ENCODE measurements at places on chromosomes 4 and X. TPM values are rescaled to one million over a fixed set of nuclear protein-coding genes. Genes with fewer than 3 reads are reported as not detected.

DNA sequence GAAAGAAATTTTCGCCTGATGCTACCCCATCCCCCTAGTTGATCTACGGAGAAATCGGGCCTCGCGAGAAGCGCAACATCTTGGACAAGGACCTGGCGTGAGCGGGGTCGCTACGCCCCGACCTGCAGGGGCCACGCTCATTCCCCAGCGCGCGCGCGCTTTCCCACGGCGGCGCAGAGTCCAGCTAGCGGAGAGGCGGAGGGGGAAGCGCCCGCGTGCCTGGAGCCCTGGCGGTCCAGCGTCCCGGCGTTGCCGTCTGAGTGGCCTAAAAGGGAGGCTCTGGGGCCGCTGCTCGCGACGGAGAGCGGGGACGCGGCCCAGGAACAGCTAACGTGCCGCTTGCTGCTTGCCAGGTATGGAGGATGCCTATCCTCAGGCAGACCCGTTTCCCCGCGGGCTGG lies 6.0 kb upstream of the SOX3 start:
- H3K36me3 ChIP-seq = no peaks in the 10 kb centered on the region
- no peaks in the 10 kb centered on the region for H3K4me1 ChIP-seq
- no peak overlapping the region for H3K4me3 ChIP-seq
- H3K27me3 ChIP-seq = no peaks in the 10 kb centered on the region
- no peak overlapping the region for H3K27ac ChIP-seq

GRCh38 chr4:15390494-15390893 lies 37.3 kb upstream of the C1QTNF7 start:
- H3K36me3 ChIP-seq = no peaks in the 10 kb centered on the region
- no peaks in the 10 kb centered on the region for H3K4me1 ChIP-seq
- H3K4me3 ChIP-seq = no peak overlapping the region
- no peak overlapping the region for H3K27ac ChIP-seq
- no peaks in the 10 kb centered on the region for H3K27me3 ChIP-seq

Gene C4orf17
- not detected for total RNA-seq

GRCh38 chr4:183201331-183201730 lies 102.3 kb downstream of the WWC2 start:
- DNase-seq = no peak
- H3K27ac ChIP-seq = no peak overlapping the region
- H3K4me3 ChIP-seq = no peak overlapping the region
- 0 out of 2 replicates have a peak, but pooled peaks cover 4% of the 10 kb centered on the region for H3K4me1 ChIP-seq
- H3K27me3 ChIP-seq = no peaks in the 10 kb centered on the region

Gene CXCR3
- not detected for total RNA-seq

Gene RPS6KA6
- total RNA-seq = 5.9 TPM

Gene TIGD4
- not detected for total RNA-seq

- DNase-seq = no peak
- no peak overlapping the region for H3K4me3 ChIP-seq
- no peak overlapping the region for H3K27ac ChIP-seq
Observed at GRCh38 chrX:107467271-107467670, 17.8 kb downstream of the FRMPD3 start.

- H3K27me3 ChIP-seq = no peaks in the 10 kb centered on the region
- no peak overlapping the region for H3K27ac ChIP-seq
- DNase-seq = no peak
- no peaks in the 10 kb centered on the region for H3K4me1 ChIP-seq
- no peak overlapping the region for H3K4me3 ChIP-seq
Observed at GRCh38 chr4:6548882-6549230, 26.1 kb upstream of the MAN2B2 start.

DNA sequence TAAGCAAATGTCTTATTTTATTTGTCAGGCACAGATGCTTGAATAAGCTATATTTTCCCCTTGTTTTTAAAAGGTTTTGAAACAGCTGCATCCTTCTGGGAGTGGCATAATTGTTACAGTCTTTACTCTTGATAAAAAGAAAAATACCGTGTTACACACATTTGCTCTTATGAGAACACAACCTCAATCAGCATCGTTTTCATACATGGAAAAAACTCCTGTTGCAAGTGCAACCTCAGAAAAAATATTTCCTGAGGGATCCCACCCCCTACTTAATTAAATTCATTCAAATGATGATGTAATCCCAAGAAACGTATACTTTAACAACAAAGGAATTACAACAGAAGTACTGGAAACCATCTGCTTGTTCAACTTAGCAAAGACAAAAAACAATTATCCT lies 58.6 kb downstream of the SMAD1 start:
- H3K4me1 ChIP-seq = no peaks in the 10 kb centered on the region
- no peaks in the 10 kb centered on the region for H3K27me3 ChIP-seq
- no peak overlapping the region for H3K27ac ChIP-seq
- H3K4me3 ChIP-seq = no peak overlapping the region
- no peaks in the 10 kb centered on the region for H3K36me3 ChIP-seq

Gene JADE3
- total RNA-seq = 5.0 TPM

DNA sequence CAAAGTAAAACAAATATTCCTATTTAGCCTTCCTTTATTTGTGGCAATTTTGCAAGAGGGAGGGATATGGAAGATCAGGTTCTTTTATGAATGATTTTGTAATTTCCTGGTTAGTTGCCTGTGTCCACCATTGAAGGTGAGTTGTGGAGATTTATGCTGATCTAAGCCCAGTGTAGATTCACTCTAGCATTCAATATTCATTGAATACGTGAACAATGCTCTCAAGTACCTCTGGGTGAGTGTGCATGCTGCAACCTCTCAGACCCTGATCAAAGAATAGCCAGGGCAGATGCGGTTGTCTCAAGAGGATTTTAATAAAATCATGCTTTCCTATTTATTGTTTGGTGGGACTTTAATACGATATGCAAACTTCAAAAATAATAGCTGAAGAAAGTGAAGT lies 628.4 kb downstream of the SPRY1 start:
- no peak overlapping the region for H3K27ac ChIP-seq
- peaks cover 5% of the 10 kb centered on the region for H3K4me1 ChIP-seq
- no peak overlapping the region for H3K4me3 ChIP-seq
- no peaks in the 10 kb centered on the region for H3K27me3 ChIP-seq
- H3K36me3 ChIP-seq = no peaks in the 10 kb centered on the region

- H3K4me3 ChIP-seq = no peak overlapping the region
- no peaks in the 10 kb centered on the region for H3K27me3 ChIP-seq
- H3K36me3 ChIP-seq = 0 out of 2 replicates have a peak, but pooled peaks cover 3% of the 10 kb centered on the region
- no peak overlapping the region for H3K27ac ChIP-seq
Observed at GRCh38 chr4:88382621-88383020, 4.0 kb downstream of the HERC6 start.

Gene ARHGEF38
- total RNA-seq = not detected

Gene USO1
- 78.3 TPM for total RNA-seq

GRCh38 chr4:71570492-71570891 lies 213.4 kb downstream of the GC start:
- H3K4me3 ChIP-seq = no peak overlapping the region
- H3K27ac ChIP-seq = no peak overlapping the region
- no peaks in the 10 kb centered on the region for H3K27me3 ChIP-seq
- DNase-seq = no peak
- H3K4me1 ChIP-seq = no peaks in the 10 kb centered on the region

DNA sequence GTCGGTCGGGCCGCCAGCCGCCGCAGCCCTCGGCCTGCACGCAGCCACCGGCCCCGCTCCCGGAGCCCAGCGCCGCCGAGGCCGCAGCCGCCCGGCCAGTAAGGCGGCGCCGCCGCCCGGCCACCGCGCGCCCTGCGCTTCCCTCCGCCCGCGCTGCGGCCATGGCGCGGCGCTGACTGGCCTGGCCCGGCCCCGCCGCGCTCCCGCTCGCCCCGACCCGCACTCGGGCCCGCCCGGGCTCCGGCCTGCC lies 213 bp downstream of the NFKB1 start:
- peak overlapping the region; percentile 96 for H3K27ac ChIP-seq
- peaks cover 29% of the 10 kb centered on the region for H3K4me1 ChIP-seq
- no peaks in the 10 kb centered on the region for H3K27me3 ChIP-seq
- peaks cover 16% of the 10 kb centered on the region for H3K36me3 ChIP-seq

Gene SPATA4
- total RNA-seq = not detected

DNA sequence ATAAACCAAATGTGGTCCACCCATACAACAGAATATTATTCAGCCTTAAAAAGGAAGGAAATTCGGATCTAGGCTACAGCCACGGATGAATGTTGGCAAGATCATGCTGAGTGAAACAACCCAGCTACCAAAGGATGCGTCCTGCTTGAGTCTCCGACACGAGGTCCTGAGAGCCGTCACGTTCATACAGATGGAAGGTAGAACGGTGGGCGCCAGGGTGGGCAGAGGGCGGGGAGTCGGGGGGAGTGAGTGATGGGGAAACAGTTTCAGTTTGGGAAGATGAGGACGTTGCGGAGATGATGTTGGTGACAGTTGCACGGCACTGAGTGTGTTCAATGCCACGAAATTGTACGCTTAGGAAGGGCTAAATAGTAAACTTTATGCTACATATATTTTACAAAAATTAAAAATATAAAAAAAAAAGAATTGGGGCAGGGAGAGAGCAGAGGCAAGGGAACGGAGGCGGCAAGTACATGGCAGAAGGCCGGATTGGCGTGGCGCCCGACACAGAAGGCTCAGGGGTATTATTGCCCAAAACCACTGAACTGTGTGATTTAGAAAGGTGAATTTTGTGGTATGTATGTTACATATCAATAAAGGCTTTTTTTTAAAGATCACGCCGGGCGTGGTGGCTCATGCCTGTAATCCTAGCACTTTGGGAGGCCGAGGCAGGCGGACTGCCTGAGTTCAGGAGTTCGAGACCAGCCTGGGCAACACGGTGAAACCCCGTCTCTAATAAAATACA lies 14.8 kb upstream of the MXD4 start:
- H3K36me3 ChIP-seq = no peaks in the 10 kb centered on the region
- no peaks in the 10 kb centered on the region for H3K27me3 ChIP-seq
- no peak overlapping the region for H3K4me3 ChIP-seq
- DNase-seq = no peak
- H3K27ac ChIP-seq = no peak overlapping the region

GRCh38 chr4:67988991-67989390 lies 25.7 kb upstream of the TMPRSS11A start:
- H3K27me3 ChIP-seq = no peaks in the 10 kb centered on the region
- no peaks in the 10 kb centered on the region for H3K36me3 ChIP-seq
- DNase-seq = no peak
- H3K4me3 ChIP-seq = no peak overlapping the region
- no peak overlapping the region for H3K27ac ChIP-seq
- H3K4me1 ChIP-seq = no peaks in the 10 kb centered on the region

Gene CHRNA9
- total RNA-seq = not detected

DNA sequence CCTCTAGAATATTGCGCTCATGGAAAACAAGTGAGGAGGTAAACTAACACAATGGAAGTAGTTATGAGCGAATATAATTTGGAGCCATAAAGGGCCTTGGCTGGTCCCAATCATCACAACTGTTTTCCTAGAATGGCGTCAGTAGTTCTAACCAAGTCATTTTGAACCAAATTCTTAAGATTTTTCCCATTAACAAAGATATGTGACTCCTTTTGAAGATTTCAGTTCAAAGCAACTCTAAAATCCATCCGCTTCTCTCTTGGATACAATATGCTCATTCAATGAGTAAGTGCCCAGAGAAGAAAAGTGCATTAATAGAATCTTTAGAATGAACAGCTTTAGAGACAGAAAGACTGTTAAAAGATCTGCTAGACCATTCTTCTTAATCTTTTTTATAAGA lies 19.6 kb upstream of the MYOZ2 start:
- H3K4me1 ChIP-seq = peaks cover 18% of the 10 kb centered on the region
- no peaks in the 10 kb centered on the region for H3K27me3 ChIP-seq
- H3K27ac ChIP-seq = no peak overlapping the region
- H3K36me3 ChIP-seq = no peaks in the 10 kb centered on the region
- DNase-seq = no peak
- H3K4me3 ChIP-seq = no peak overlapping the region

DNA sequence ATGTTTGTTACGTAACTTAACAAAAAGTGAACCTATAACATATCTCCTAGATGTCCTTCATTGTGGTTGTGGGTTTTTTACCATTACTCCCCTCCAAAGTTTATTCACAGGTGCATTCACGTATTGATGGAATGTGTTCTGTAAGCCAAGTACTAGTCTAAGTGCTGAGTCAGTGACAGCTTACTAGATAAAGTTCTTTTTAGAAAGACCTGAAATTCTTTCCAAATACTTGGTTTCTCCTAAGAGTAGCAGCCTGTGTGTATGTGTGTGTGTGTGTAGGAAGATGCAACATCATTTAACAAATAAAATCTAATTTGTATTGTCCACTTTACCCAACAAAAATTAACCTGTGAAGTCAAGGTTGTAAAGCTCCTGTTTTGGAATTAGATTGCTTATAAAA lies 22.1 kb downstream of the NAP1L5 start:
- no peaks in the 10 kb centered on the region for H3K4me1 ChIP-seq
- DNase-seq = no peak
- no peaks in the 10 kb centered on the region for H3K36me3 ChIP-seq
- no peak overlapping the region for H3K4me3 ChIP-seq
- H3K27me3 ChIP-seq = no peaks in the 10 kb centered on the region

Gene ETDA
- not detected for total RNA-seq

DNA sequence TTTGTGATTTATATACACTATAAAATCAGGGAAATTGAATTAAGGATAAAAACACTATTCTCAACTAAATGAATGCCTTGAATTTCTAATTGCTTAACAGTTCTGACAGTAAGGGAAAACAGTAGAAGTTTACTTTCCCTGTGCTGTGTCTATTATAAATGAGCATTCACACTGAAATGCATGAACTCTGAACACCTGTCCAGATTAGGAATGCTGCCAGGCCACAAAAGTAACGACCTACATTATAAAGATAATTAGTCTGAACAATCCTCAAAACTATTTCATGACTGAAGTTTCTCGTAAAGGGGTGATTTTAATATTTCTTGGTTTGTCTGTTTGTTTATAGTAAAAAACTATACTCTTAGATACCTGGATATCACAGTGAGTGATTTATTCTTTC lies 2.0 kb downstream of the NDST3 start:
- DNase-seq = no peak
- peaks cover 23% of the 10 kb centered on the region for H3K27me3 ChIP-seq
- H3K4me1 ChIP-seq = peaks cover 10% of the 10 kb centered on the region

DNA sequence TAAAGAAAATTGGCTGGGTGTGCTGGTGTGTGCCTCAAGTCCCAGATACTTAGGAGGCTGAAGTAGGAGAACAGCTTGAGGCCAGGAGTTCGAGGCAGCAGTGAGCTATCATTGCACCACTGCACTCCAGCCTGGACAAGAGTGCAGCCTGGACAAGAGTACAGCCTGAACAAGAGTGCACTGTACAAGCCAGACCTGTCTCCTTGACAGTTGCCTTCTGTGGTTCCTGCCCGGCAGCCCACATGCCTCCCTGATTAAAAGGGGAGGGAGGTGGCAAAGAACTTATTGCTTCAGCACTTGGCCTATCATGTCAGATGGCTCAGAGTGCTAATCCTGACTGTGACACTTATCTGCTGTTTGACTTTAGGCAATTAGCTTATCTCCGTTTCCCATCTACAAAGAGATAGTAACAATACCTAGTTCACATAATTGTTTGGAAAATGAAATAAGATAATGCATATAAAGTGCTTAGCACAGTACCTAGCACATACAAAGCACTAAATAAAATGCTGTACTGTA lies 249.1 kb downstream of the DCLK2 start:
- H3K36me3 ChIP-seq = no peaks in the 10 kb centered on the region
- no peak overlapping the region for H3K4me3 ChIP-seq
- DNase-seq = no peak
- peaks cover 5% of the 10 kb centered on the region for H3K4me1 ChIP-seq
- H3K27ac ChIP-seq = no peak overlapping the region

DNA sequence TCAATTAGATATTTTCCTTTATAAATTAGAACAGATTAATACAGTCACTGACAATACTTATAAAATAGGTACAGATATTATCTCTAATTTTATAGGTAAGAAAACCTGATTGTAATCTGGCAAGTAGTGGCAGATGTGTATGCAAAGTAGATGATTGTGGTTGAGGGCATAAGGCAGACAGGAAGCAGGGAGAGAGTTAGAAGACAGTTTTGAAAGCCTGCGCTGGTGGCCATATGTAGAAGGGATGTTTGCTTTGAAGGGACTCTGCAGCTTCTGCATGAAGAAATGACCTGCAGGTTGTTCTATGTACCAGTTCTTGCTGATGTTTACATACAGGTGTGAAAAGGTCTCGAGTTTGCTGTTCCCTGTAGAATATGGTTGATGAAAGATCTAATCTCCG lies 416.3 kb upstream of the SLIT2 start:
- no peak overlapping the region for H3K27ac ChIP-seq
- no peaks in the 10 kb centered on the region for H3K27me3 ChIP-seq
- no peak for DNase-seq

Measured in SJSA1 (cell line).